ENCODE measurements at places on chromosomes 5 and 9. TPM values are rescaled to one million over a fixed set of nuclear protein-coding genes. Genes with fewer than 3 reads are reported as not detected.

- no peaks in the 10 kb centered on the region for H3K4me1 ChIP-seq
- H3K27me3 ChIP-seq: no peaks in the 10 kb centered on the region
- H3K27ac ChIP-seq: no peak overlapping the region
Observed at GRCh38 chr5:148719605-148720004, 65.3 kb upstream of the HTR4 start.

GRCh38 chr5:115686738-115687074, 60.9 kb upstream of the TMED7 start:
- H3K36me3 ChIP-seq: no peaks in the 10 kb centered on the region
- H3K4me1 ChIP-seq: no peaks in the 10 kb centered on the region
- H3K4me3 ChIP-seq: no peak overlapping the region
- DNase-seq: no peak
- H3K27ac ChIP-seq: no peak overlapping the region

- H3K4me3 ChIP-seq: no peak overlapping the region
- H3K36me3 ChIP-seq: no peaks in the 10 kb centered on the region
- no peaks in the 10 kb centered on the region for H3K27me3 ChIP-seq
- H3K4me1 ChIP-seq: peaks cover 3% of the 10 kb centered on the region
- no peak for DNase-seq
- H3K27ac ChIP-seq: no peak overlapping the region
Observed at GRCh38 chr5:142290577-142291299, 34.1 kb downstream of the SPRY4 start.

DNA sequence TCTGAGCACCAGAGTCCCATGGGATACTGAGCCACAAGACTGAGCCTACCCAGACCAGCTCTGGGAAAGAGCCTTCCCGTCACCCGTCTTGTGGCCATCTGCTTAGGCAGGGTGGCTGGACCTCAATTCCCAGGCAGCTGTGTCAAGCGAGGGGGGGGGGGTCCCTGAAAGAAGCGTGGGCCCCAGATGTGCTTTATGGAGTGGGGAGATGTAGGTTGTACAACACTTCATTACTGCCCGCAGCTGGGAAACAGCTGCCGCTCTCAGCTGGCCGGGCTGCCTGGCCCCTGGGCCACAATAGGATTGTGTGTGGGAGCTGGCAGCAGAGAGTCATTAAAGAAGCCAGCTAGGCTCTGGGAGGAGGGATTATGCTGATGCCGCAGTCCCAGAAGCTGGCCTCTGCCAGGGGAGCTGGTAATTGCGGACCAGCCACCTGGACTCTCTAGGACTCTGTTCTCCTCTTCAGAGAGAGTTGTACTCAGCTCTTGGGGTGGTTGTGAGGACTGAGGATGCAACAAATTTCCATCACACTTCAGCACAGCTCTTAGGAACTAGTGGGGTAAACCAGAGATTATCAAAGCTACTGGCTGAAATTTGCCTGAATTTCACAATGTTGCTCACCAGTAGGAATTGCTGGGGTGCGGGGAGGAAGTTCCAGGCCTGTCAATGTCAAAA, 145.4 kb downstream of the GADD45G start:
- DNase-seq: no peak
- no peak overlapping the region for H3K4me3 ChIP-seq
- H3K4me1 ChIP-seq: peaks cover 36% of the 10 kb centered on the region
- H3K27me3 ChIP-seq: no peaks in the 10 kb centered on the region
- no peaks in the 10 kb centered on the region for H3K36me3 ChIP-seq
- no peak overlapping the region for H3K27ac ChIP-seq

DNA sequence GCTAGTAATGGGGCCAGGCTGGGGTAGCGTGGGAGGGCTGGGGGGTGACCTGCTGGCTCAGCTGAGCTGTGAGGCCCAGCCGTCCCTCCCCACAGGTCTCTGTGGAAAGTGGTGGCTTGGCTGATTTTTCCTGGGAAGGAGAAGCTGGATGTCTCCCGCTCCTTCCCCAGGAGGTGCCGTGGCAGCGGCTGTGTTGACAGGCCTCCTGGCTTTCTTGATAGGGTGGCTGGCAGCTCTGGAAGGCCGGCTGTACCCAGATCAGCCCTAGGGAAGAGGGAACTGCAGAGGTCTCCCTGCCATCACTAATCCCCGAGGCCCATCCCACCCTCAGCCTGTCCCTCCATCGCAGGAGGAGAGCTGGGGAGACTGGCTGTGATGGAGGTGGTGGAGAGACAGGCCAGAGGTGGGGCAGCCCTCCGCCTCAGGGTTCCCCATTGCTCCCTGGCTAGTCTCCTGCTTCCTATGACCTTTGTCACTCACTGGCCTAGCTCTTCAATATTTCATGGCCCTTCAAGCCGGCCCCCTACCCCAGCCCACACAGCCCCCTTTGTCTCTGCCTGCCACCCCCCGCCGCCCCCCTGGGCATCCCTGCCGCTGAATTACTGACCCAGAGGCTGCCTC, 6.8 kb downstream of the CXXC5 start:
- peaks cover 18% of the 10 kb centered on the region for H3K4me1 ChIP-seq
- H3K27ac ChIP-seq: no peak overlapping the region
- DNase-seq: no peak
- H3K27me3 ChIP-seq: peaks cover 57% of the 10 kb centered on the region

DNA sequence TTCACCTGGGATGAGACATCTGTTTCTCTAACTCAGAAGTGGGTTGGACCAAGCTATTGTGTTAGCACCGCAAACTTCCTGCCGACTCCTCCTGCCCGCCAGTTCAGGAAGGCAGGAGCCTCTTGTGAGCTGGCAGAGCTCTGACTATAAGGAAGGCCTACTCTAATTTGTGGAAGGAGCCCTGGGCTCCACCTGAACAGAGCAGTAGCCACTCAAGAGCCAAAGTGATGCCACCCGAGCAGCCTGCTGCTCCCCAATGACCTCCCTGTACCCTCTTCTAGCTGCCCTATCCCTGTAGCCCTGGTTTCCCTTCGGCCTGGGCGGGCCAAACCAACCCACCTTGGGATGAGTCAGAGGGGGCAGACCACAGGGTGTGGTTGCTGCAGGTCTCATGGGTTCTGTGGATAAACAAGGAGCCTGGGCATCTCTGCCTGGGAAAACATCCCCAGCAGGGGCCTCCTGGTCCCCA, 81.6 kb downstream of the PSD2 start:
- H3K4me3 ChIP-seq: no peak overlapping the region
- no peaks in the 10 kb centered on the region for H3K36me3 ChIP-seq
- H3K4me1 ChIP-seq: peaks cover 3% of the 10 kb centered on the region
- H3K27ac ChIP-seq: no peak overlapping the region
- no peaks in the 10 kb centered on the region for H3K27me3 ChIP-seq

DNA sequence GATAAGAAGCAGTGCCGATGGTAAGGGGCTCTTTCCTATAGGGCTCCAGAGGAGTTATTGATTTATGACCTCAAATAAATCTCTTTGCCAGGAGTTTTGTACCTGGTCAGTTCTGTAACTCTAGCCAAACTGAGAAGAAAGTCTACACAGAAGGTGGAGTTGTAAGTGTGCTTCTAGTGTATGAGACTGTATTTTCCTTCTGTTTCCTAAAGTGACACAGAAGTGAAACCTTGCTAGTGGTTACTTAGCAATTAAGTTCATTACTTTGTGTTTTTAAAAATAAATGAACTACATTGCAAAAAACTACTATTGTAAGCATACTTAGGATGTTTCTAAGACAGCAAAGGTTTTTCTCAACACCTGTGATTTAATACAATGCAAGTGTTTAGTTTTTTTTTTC, 48.7 kb upstream of the ACTBL2 start:
- H3K4me1 ChIP-seq: no peaks in the 10 kb centered on the region
- no peaks in the 10 kb centered on the region for H3K36me3 ChIP-seq
- DNase-seq: no peak
- no peak overlapping the region for H3K27ac ChIP-seq
- H3K27me3 ChIP-seq: no peaks in the 10 kb centered on the region

DNA sequence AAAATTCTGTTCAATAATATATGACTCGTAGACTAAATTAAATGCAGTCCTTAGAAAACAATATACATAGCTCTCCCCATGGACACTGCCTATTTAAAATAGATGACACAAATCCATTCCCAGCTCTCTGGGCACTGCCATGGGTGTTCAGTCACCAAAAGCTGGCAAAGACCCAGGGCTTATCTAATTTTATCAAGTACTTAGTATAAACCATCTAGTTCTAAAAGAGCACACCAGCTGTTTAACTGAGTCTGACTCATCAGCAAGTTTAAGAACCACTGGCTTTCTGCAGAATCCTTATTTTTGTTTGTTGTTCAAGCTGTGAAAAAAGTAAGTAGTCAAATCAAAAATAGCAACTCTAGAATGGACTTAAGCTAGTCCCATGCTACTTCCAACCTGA, 107.6 kb downstream of the PLPP1 start:
- no peak for DNase-seq
- H3K27me3 ChIP-seq: no peaks in the 10 kb centered on the region
- no peak overlapping the region for H3K27ac ChIP-seq
- H3K36me3 ChIP-seq: peaks cover 60% of the 10 kb centered on the region
- H3K4me1 ChIP-seq: no peaks in the 10 kb centered on the region
- H3K4me3 ChIP-seq: no peak overlapping the region

DNA sequence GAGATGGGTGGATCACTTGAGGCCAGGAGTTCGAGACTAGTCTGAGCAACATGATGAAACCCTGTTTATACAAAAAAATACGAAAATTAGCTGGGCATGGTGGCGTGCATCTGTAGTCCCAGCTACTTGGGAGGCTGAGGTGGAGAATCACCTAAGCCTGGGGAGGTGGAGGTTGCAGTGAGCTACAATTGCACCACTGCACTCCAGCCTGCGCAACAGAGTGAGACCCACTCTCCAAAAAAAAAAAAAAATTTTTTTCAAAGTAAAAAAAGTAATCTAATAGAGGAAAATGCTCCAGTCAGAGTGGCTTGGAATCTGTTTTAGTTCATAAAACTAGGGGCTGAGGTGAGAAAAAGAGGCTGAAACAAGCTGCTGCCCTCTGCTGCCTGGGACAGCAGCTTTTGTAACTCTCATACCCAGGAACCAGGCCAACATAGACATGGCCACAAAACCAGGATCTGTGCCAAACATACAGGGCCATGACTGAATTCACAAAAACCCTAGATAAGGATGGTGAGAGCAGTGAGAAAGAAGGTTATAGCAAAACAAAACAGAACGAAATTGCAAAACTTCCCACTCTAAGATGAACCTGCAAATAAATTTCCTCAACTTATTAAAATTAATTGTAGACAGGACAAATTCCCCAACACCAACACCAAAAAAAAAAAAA, 13.1 kb upstream of the DCAF12 start:
- no peak overlapping the region for H3K27ac ChIP-seq
- no peak overlapping the region for H3K4me3 ChIP-seq
- DNase-seq: no peak
- no peaks in the 10 kb centered on the region for H3K36me3 ChIP-seq

DNA sequence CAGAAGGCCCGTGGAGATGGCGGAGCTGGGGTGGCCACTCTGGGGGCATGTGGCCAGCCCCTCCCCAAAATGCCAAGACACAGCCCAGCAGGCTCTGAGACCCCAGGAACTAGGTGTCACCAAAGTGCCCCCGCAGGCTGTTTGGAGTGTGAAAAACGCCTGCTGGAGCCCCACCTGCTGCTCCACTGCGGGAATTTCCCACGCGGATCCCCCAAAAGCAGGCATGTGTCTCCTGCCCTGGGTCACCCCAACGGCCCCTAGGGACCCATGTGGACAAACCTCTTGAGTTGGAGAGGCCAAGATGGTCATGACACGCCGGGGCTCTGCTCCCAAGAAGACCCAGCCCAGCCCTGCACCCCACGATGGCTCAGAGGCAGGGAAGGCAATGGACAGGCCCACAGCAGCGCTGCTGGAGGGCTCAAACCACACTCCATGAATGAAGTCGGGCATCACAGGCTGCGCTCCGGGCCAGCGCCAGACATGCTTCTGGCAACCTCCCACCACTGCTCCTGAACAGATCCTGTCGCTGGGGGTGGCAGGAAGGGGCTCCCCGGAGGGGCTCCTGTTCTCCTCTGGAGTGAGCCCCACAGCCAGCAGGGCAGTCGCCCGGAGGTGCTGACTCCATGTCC, 15.3 kb downstream of the NOTCH1 start:
- DNase-seq: no peak
- peak overlapping the region; percentile 19 for H3K4me3 ChIP-seq
- H3K36me3 ChIP-seq: peaks cover 10% of the 10 kb centered on the region
- peaks cover 79% of the 10 kb centered on the region for H3K4me1 ChIP-seq
- H3K27ac ChIP-seq: no peak overlapping the region

DNA sequence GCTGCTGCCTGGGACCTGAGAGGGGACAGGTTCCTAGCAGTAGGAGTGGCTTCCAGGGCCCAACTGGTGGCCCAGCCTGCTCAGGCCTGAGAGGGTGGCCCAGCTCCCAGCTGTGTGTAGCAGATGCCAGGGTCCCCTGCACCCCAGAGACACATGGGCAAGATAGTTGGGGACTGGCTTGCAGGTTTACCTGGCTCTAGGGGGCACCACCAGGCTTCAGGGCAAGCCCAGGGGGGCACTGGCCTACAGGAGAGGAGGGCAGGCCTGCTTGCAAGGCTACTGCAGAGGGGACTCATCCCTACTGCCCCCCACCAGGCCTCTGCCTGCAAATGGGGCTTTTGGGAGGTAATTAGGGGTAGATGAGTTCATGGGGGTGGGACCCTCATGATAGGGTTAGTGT, 123.3 kb downstream of the ZNF354C start:
- H3K4me1 ChIP-seq: no peaks in the 10 kb centered on the region
- no peak overlapping the region for H3K27ac ChIP-seq
- no peak for DNase-seq
- H3K36me3 ChIP-seq: no peaks in the 10 kb centered on the region

GRCh38 chr5:10611290-10611689, 47.4 kb downstream of the ANKRD33B start:
- no peaks in the 10 kb centered on the region for H3K36me3 ChIP-seq
- no peak overlapping the region for H3K4me3 ChIP-seq
- no peak for DNase-seq
- peaks cover 4% of the 10 kb centered on the region for H3K27me3 ChIP-seq
- no peak overlapping the region for H3K27ac ChIP-seq

- H3K4me1 ChIP-seq: no peaks in the 10 kb centered on the region
- H3K27ac ChIP-seq: no peak overlapping the region
- no peak for DNase-seq
- H3K36me3 ChIP-seq: no peaks in the 10 kb centered on the region
Observed at GRCh38 chr5:96259151-96259772, 173.8 kb downstream of the PCSK1 start.

GRCh38 chr5:146539973-146540372, 24.0 kb upstream of the GPR151 start:
- no peaks in the 10 kb centered on the region for H3K36me3 ChIP-seq
- no peak for DNase-seq
- no peaks in the 10 kb centered on the region for H3K4me1 ChIP-seq
- H3K27me3 ChIP-seq: peaks cover 6% of the 10 kb centered on the region
- H3K27ac ChIP-seq: no peak overlapping the region

The MARCHF3 gene
- 8.9 TPM for total RNA-seq

The CDH12 gene
- not detected for total RNA-seq

The FOXD4L4 gene
- total RNA-seq: 0.41 TPM

The SLC34A1 gene
- total RNA-seq: 0.16 TPM

The TTC39B gene
- 54.6 TPM for total RNA-seq

Data from T-cell (primary cell).